ENCODE measurements at places on chromosomes 2 and 18. TPM values are rescaled to one million over a fixed set of nuclear protein-coding genes. Genes with fewer than 3 reads are reported as not detected.

- no peak overlapping the region for H3K27ac ChIP-seq
- no peaks in the 10 kb centered on the region for H3K36me3 ChIP-seq
- no peaks in the 10 kb centered on the region for H3K4me1 ChIP-seq
- no peaks in the 10 kb centered on the region for H3K27me3 ChIP-seq
- H3K4me3 ChIP-seq = no peak overlapping the region
- no peak for DNase-seq
These were observed 37.5 kb downstream of the GNAL start for GRCh38 chr18:11726556-11726955.

DNA sequence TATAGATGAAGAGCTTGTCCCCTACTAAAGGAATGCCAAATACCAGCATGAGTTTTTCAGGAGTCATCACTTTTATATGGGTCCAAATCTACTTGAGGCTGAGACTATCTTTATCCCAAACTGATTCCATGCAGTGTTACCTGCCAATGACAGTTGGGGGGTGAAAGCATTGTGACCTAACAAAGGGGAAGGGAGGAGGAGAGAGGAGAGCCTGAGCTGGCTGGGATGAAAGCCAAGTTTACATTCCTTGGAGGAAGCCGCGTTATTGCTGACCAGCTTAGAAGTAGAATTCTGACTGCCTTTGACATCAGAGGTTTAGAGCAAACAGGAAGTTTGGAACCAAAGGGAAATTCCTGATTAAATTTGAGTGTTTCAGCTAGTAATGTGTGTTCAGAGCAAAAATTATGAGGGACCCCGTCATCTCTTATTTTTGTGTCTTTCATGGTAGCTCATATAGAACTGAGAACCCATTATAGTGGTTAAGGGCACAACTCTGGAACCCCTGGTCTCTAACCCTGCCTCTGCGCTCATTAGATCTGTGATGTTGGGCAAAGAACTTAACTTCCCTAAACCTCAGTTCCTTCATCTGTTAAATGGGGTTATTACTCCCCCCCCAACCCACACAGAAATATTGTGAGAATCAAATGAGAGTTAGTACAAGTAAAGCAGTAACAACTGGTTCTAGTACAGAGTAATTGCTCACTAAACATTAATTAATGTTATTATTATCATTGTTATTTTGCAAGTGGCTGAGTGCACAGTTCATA is 199.3 kb upstream of the EPAS1 start:
- no peaks in the 10 kb centered on the region for H3K4me1 ChIP-seq
- H3K36me3 ChIP-seq = no peaks in the 10 kb centered on the region
- no peak overlapping the region for H3K27ac ChIP-seq
- DNase-seq = no peak

- DNase-seq = no peak
- H3K4me3 ChIP-seq = no peak overlapping the region
- H3K27ac ChIP-seq = no peak overlapping the region
- H3K36me3 ChIP-seq = no peaks in the 10 kb centered on the region
- H3K4me1 ChIP-seq = peaks cover 21% of the 10 kb centered on the region
These were observed 154.6 kb downstream of the WDSUB1 start for GRCh38 chr2:159131914-159132281.

DNA sequence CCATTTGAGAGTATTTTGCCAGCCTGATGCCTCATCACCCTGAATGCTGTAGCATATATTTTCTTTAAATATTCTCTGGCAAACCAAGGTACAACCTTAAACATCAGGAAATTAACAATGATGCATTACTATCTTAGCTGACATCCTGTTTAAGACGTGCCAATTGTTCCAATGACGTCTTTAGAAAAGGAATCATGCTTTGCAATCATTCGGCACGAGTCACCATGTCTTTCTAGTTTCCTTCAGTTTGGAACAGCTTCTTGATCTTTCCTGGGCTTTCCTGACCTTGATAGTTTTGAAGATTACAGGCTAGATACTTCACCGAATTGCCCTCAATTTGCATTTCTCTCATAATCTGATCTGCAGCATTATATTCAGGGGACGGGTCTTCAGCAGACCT is 88.2 kb upstream of the GLI2 start:
- no peak overlapping the region for H3K27ac ChIP-seq
- H3K4me1 ChIP-seq = no peaks in the 10 kb centered on the region
- peaks cover 4% of the 10 kb centered on the region for H3K27me3 ChIP-seq

DNA sequence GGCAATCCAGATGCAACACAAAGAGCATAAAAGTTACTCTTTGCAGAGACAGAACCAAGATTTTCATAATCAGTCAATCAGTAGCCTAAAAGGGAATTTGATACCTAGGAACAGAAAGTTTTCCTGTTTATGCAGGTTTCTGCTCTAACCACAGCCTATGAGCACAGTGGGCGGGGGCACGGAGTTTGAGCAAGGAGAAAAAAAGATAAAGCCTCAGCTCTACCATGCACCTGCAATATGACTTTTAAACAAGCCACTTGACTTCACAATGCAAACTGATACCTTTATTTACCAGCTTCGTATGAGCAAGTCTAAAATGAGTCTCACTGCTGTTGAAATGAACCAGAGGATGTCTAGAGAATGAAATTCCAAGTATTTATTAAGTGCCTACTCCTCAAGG is 5.6 kb upstream of the LRATD1 start:
- H3K27ac ChIP-seq = no peak overlapping the region
- H3K36me3 ChIP-seq = no peaks in the 10 kb centered on the region
- no peak for DNase-seq

- no peaks in the 10 kb centered on the region for H3K36me3 ChIP-seq
- no peak overlapping the region for H3K27ac ChIP-seq
- no peak overlapping the region for H3K4me3 ChIP-seq
- H3K27me3 ChIP-seq = no peaks in the 10 kb centered on the region
- peaks cover 12% of the 10 kb centered on the region for H3K4me1 ChIP-seq
These were observed 35.5 kb upstream of the COBLL1 start for GRCh38 chr2:164877169-164877568.

DNA sequence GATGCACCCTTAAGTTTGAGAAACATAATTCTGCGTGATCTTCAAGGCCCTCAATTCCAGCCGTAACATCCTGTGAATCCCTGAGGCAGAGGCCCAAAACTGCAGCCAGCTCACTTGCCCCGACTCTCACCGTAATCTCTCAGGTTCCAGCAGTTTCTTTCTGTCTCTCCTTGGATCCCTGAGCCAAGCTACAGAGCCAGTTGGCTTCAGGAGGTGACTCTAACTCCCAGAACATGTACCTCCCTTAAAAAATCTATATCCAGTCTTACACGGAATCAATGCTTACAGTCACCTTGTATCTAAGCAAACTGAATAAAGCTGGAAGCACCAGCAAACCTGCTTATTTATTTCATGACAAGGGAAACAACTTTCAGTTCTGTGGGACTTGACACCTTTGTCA is 300.4 kb downstream of the SETBP1 start:
- H3K4me3 ChIP-seq = no peak overlapping the region
- H3K27me3 ChIP-seq = no peaks in the 10 kb centered on the region
- no peak for DNase-seq
- H3K4me1 ChIP-seq = no peaks in the 10 kb centered on the region
- H3K36me3 ChIP-seq = no peaks in the 10 kb centered on the region
- no peak overlapping the region for H3K27ac ChIP-seq

Gene NYAP2
- total RNA-seq = 0.07 TPM

Gene KCNK3
- not detected for total RNA-seq

Data from neural progenitor cell (in vitro differentiated cells).